Effector CD4-positive, alpha-beta T cell (primary cell): ENCODE measurements at places on chromosomes 12 and 14.

DNA sequence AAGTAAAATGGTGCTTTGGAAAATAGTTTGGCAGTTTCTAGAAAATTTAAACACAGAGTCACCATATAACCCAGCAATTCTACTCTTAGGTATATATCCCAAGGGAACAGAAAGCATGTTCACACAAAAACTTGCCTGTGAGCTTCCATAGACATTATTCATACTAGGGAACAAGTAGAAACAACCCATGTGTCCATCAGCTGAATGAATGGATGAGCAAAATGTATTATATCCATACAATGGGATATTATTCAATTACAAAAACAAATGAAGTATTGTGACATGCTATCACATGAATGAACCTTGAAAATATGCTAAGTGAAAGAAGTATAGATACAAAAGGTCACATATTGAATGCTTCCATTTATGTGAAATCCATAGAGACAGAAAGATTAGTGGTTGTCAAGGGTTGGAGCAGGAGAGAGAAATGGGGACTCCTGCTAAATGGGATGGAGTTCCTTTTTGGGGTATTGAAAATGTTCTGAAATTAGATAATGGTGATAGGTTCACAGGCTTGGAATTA is 7.9 kb downstream of the SLC10A1 start:
- no peak for DNase-seq

GRCh38 chr12:53097564-53098353 is at the start of gene IGFBP6:
TSS of gene IGFBP6 (plus strand) at chr12:53097667. CDS start at chr12:53097718, 51 bp downstream.
- no peak for DNase-seq

- peak; percentile 56 for DNase-seq
Observed at GRCh38 chr12:6943722-6944380, at the start of the genes C12orf57 and RNU7-1. TSS of gene C12orf57 (plus strand) at chr12:6944022. CDS start at chr12:6944122, 100 bp downstream. TSS of gene RNU7-1 (plus strand) at chr12:6943816.

DNA sequence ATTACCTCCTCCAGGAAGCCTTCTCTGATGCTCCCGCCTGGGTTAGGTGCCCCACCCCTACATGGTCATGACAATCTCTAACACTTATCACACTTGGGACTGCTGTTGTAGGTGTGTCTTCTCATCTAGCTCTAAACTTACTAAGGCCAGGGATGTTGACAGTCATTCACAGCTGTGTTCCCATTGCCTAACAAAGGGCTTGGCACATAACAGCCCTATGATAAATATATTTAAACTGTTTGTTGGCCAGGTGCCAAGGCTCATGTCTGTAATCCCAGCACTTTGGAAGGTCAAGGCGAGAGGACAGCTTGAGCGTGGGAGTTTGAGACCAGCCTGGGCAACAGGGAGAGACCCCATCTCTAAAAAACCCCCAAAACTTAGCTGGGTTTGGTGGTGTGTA is 98.8 kb upstream of the RGS6 start:
- no peak for DNase-seq

DNA sequence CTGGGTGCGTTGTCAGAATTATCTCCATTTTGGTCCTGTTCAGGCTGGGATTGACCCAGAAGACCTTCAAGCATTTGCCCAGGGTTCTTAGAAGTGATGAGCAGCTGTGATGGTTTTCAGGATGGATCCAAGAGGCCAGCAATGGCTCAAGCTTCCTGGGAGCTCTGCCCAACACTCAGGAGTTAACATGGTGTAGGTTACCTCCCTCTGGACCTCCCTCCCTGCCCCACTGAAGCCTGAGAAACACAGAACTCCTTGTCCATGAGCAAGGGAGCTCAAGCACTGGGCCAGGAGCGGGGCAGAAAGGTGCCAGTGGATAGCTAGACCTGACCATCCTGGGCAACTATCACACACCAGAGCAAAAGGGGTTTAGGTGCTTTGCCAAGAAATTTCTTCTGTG is 148.4 kb upstream of the FKBP4 start:
- no peak for DNase-seq

- no peak for DNase-seq
Observed at GRCh38 chr12:49364989-49365388, 2.3 kb upstream of the SPATS2 start.

- no peak for DNase-seq
Observed at GRCh38 chr12:27319409-27319808, 13.2 kb upstream of the BMAL2 start.

DNA sequence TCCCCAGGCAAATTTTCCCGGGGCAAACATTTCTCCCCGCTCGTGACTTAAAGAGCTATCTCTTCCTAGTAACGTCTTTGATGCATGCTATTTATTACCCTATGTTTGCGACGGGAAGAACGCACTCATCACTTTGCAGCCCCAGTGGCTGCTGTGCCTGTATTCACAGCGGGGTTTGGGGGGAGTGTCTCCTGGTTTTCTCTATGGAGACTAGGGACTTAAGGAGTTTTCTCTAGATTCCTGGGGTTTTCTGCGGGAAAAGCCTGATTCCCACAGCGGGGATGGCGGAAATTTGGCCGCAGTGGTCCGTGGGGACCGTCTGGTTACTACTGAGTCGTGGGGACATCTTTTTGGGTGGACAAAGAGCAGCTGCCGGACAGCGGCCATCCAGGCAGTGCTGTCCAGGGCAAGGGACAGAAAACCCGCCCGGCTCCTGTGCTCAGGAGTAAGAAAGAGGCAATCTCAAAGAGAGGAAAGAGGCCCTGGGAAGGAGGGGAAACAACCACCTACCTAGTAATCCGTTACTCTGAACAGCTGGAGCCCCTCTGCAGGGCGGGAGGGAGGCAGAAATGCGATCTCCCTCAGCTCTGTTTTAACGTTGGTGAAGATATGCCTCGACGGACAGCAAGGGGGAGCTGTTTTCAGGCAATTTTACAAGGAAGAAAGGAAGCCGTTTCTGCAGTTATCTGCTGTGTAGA is 771 bp upstream of the AVPR1A start:
- no peak for DNase-seq

DNA sequence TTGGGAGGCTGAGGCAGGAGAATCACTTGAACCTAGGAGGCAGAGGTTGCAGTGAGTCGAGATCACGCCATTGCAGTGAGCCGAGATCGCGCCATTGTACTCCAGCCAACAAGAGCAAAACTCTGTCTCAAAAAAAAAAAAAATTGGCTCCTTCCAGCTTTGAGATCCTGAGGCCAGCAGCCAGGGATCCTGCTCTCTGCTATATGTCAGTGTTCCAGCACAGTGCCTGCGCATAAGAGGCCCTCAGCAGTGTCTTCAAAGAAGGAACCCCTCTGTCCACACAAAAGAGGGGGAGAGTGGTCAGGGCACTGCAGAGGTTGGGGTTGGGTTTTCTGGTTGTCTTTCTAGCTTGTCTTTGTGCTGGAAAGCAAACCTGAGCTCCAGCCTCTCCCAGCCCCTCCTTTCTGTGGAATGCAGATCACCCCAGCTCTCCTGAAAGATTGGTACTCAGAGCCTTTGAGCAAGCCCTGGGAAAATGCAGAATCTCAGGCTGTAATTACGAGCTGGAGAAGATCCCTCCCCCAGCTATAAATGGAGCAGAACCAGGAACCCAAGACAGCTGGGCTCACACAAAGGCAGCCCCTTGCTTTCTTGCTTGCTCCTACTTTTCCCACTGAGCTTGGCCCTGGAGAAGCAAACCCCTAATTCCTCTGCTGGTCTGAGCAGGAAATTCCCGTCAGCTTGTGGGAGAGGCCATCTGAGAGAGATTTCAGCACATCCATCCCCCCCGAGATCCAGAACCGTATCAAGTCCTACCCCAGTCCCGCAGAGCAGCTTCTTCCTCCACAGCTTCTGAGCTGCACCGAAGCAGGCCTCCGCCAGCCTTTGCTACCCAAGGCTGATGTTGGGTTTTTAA is 205.7 kb downstream of the ZFP36L1 start:
- no peak for DNase-seq

DNA sequence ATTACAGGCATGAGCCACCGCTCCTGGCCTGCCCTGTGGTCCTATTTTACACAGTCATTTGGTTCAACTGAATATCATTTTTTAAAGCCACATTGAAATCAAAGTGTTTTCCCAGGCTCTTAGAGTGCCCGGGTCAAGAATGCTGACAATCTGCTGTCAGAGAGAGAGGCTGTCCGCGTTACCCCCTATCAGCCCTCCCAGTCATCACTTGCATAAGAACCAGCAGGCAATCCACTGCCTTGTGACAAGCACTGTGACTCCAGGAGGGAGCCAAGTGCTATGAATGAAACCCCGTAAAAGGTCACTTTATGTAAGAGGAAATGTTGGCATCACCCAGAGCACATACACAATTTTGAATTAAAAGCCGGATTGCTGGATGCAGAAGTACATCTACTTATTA is 13.5 kb downstream of the PHLDA1 start:
- no peak for DNase-seq

DNA sequence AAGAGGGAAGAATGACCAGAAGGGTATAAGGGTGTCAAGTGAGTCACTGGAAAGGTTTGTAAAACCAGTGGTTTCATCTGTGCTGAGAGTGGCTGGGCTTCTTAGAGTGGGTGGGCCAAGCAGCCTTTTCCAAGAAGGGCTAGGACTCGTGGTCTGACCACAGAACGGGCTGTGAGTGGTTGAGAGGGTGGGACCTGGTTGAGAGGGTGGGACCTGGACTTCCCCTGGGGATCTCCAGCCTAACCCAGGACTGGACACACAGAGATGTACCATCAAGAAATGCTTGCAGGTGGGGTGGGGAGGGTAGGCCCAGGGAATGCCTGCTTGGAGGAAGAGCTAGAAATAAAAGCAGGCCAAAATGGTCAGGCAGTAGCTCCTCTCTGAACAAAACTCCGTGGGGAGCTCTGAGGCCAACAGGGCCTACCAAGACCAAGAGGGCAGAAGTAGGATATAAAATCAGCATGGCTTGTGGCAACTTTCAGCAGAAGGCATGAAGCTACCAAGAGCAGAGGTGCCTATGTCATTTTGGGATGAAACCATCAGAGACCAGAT is 140.5 kb downstream of the FOXN3 start:
- DNase-seq = no peak

DNA sequence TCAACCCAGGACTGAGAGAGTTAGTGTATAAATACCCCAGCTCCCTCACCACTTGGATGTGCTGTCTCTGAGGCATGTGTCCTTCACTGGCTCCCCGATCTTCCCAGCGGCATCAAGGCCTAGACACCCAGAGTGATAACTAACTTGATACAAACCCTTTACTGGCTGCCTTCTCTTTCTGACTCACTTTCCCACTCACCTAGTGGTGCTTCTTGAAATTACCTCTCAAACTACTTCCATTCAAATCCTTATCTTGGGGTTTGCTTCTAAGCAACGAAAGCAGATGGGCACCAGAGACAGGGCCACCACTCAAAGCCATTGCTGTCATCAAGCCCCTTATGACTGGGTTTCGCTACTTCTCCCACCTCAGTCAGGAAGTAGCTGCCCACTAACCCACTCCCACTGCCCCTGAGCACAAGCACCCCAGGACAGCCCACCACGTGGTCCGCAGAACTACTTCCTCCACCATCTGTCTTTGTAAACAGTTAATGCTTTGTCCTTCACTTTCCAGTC is 17.2 kb downstream of the ZFP36L1 start:
- DNase-seq = no peak

DNA sequence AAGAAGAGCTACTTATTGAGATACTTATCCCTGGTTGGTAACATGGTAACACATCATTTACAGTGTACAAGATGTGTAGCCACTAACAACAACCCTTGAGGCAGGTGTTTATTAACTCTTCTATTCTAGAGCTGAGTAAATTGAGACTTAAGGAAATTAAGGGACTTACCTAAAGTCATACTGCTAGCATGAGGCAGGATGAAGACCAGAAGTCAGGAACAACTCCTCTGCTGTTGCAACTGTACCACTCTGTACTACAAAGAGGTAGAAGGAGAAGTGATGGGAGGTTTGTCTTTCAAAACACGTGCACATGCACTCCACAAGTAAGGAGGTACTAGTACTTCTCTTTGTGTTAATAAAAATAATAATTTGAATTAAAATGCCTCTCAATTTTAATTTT is 79.9 kb downstream of the LLPH start:
- DNase-seq = no peak

GRCh38 chr12:5944688-5945070 is 380 bp downstream of the ANO2 start:
- DNase-seq = no peak

GRCh38 chr14:89702073-89702875 is 252.3 kb downstream of the EFCAB11 start:
- no peak for DNase-seq

GRCh38 chr12:75854681-75855309 is 176.8 kb downstream of the PHLDA1 start:
- DNase-seq = no peak

GRCh38 chr14:81392052-81392451 is 8.1 kb downstream of the STON2 start:
- no peak for DNase-seq

DNA sequence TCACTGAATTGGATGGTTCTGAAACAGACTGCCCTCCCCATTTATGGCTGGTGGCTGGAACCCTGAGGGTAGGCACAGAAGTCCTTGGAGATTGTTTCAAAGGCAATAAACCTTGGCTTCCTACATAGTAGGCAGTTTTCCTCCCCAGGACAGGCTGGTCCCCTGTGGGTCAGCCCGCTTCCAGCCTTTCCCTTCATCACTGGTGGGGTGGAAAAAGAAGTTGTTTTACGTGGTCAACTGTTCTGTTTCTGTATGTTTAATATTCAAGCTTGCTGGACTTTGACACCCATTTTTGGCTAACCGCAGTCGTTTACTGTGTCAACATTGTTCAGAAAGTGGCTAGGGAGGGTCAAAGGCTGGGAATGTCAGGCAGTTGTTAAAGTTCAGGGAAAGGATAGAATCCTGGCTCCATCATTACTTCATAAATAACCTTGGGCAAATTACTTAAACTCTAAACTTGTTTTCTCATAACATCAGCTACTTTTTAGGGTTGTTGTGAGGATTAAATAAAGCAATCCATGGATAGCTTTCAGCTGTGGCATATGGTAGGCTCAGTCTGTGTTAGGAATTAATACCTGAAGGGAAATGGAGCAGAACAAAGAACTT is 2.4 kb downstream of the KLHDC2 start:
- no peak for DNase-seq

GRCh38 chr12:128543460-128543859 is 276.5 kb downstream of the TMEM132C start:
- DNase-seq = no peak

DNA sequence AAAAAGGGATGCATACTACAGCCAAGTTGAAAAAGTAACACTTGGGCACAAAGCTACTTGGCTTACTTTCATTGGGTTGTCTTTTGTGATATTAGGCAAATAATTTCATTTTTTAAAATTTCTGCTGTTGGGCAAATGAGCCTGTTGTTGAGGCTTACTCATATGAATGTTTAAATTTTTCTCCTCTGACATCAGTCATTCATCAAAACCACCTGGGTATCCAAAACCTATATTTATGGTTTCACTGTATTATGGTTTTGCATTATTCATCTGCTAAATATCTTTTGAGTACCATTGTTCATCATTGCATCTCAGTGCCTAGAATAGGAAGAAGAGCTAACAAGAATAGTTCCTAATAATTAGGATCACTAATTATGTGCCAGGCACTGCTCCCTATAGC is 28.1 kb downstream of the DYRK2 start:
- DNase-seq = no peak

DNA sequence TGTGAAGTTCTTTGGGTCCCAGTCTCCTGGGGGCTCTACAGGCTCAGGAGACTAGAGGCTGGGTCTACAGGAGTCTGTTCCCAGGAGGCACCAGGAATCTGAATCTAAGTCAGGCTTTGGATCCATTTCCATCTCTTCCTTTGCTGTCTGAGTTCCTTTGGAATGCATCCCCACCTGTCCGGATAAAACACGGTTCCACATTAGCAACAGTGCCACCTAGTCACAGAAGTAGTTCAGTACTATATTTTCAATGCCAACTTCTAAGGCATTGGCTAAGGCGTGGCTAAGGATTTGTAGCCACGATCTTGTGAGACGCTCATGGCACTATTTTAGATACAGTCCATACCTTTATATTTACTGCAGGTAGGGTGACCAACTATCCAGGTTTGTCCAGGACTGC is 15.1 kb downstream of the ZC2HC1C start:
- DNase-seq = no peak

- no peak for DNase-seq
Observed at GRCh38 chr12:125185311-125185739, 120.1 kb downstream of the AACS start.
